ENCODE measurements at places on chromosomes 13 and 19.

- DNase-seq = no peak
Measured at GRCh38 chr19:38599722-38600121, 18.0 kb downstream of the MAP4K1 start.

DNA sequence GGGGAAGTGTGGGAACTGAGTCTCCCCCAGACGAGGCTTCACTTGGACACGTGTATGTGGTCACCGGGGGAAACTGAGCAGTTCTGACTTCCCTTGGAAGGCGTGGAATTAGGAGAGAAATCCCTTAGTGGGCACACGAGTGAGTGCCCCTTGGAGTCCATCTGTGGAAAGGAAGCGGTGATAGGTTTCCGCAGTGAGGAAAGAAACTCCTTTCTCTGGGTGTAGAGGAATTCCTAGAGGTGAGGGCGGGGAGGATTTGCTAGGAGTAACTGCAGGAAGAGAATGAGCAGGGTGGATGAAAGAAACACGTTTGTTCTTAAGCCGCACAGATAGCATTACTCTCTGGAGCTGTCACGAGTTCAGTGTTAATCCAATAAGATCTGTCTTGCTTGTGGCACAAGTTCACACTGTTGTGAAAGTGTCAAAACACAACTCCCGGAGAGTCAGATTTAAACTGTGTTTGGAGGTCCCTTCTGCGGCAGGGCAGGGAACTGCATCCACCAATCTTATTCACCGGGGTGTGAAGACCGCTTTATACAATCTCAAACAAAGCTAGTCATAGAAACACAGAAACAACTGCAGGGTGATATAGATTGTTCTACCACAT lies 1.2 kb downstream of the KL start:
- DNase-seq = peak; percentile 37

DNA sequence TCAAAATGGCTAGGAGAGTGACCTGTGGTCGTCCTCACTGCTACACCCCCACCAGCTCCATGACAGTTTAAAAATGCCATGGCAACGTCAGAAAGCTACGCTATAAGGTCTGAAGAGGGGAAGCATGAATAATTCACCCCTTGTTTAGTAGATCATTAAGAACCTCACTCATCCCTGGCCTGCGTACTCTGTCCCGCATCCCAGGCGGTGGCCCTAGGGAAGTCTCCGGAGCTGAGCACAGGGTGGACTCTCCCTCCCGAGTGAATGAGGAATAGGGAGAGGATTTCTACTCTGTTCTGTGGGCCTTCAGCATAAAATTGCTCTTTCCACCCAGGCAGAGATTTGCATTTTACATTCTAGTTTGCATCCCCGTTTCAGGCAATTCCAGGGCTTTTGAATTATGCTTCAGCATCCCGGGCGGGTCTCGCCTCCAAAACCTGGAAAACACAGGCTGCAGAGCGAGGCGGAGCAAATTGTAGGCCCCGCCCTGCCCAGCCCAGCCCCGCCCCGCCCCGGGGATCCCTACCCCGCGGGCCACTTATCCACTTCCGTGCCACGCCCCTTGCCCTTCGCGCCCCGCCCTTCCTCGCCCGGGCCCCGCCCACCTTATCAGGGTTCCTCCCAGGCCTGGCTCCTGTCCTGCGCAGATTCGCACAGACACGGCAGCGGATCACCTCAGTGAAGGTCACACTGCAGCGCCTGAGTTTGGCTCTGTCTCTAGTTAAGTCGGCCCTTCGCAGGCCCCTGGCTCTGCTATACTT lies 7.5 kb upstream of the ZNF525 start:
- DNase-seq = no peak

GRCh38 chr19:2014731-2015607 lies 545 bp downstream of the BTBD2 start:
- DNase-seq = no peak

GRCh38 chr19:11534538-11534937 lies 4.1 kb upstream of the CNN1 start:
- DNase-seq = peak; percentile 29

GRCh38 chr13:42354241-42355091 lies 82.5 kb downstream of the AKAP11 start:
- no peak for DNase-seq

GRCh38 chr13:42807241-42807640 lies 25.9 kb downstream of the FAM216B start:
- no peak for DNase-seq

- DNase-seq = no peak
Measured at GRCh38 chr19:13072188-13072908, 30.3 kb downstream of the LYL1 start.

- DNase-seq = peak; percentile 89
Measured at GRCh38 chr19:35167251-35168119, 12.9 kb downstream of the FXYD5 start.

DNA sequence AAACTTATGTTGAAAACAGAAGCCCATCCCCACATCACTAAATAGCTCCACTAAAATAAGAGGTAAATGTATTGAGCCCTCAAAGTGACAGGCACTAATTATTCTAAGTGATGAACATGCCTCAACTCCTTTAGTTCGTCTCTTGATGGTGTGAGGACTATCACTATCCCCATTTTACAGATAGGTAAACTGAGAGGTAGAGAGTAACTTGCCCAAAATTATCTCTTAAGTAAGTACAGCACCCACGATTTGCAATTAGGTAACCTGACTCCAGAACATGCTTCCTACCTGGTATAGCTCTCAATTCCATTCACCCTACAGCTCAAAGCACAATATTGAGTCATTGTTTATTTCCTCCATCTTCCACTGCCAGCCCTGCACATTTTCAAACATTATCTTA lies 12.7 kb downstream of the ZAR1L start:
- no peak for DNase-seq

- no peak for DNase-seq
Measured at GRCh38 chr13:47306991-47307390, 410.1 kb upstream of the HTR2A start.
